ENCODE measurements at places on chromosomes 2 and 18.

DNA sequence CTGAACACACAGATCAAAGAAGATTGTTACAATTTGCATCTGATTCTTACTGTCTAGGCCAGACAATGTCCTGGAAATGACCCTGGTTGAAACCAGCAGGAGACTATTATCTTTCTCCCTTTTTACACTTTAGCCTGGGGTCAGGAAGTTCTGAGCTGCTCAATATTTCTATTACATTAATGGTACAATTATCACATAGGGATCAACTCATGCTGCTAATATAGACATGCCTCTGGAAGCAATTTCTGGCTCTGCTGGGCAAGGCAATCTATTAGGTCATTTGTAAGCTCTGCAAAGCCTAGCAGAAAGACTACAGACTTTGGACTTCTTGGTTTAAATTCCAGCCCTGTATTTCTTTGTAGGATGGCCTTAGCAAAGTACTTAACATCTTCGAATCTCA lies 205.3 kb downstream of the LRP1B start:
- DNase-seq: no peak

DNA sequence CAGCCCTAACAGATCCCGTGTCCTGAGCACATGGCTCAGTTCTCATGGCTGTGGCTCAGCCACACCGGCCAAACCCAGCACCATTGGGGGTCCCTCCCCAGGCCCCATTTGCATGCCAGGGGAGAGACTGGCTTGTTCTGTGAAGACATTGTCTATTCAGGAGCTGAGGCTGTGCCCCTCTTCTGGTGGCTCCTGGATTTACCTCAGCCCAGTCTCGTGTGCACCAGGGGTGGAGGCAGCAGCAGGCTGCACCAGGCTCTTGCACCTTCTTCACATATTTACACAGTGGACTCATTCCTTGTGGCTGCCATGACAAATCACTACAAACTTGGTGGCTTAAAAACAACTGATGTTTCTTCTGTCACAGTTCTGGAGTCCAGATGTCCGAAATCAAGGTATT lies 92.4 kb upstream of the ITGA6 start:
- no peak for DNase-seq

- no peak for DNase-seq
Observed at GRCh38 chr2:6692056-6692455, 173.7 kb downstream of the CMPK2 start.

GRCh38 chr2:23399674-23400261 lies 14.8 kb downstream of the KLHL29 start:
- no peak for DNase-seq

GRCh38 chr2:237858294-237859081 lies 935 bp upstream of the RAMP1 start:
- peak; percentile 72 for DNase-seq

- DNase-seq: no peak
Observed at GRCh38 chr18:35743916-35744315, 162.4 kb downstream of the GALNT1 start.

GRCh38 chr2:11945139-11946126 lies 199.0 kb downstream of the LPIN1 start:
- DNase-seq: no peak

DNA sequence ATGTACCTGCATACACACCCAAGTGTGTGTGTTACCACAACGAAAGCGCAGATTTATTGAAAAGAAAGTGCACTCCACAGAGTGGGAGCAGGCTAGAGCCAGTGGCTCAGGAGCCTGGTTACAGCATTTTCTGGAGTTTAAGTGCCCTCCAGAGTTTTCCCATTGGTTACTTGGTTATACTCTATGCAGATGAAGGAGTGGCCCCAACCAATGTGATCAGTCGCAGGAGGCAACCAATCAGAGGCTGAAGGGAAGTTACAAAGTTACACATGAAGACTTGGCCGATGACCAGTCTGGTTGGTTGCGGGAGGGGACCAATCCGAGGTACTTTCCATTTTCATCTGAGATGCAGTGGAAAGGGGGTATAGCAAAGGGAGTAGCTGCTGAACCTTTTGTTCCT lies 13.5 kb upstream of the PRLH start:
- DNase-seq: no peak

GRCh38 chr2:189015359-189015758 lies 41.2 kb downstream of the COL3A1 start:
- no peak for DNase-seq

DNA sequence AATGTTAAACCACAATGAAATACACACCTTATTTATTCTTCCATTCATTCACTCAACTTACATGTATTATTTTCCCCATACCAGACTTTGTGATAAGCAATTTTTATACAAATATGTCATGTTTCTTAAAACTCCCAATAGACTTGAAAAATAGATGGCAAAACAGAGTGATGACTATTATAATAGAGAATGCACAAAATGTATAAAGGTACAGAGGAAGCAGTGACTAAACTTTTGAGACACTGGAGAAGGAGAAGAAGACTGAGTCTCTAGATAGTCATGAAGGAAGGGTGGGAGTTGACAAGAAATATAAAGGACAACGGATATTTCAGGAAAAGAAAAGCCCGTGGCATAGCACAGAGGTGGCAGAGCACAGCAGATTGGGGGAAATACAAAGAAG lies 198.1 kb upstream of the SLC39A10 start:
- no peak for DNase-seq

GRCh38 chr2:161754379-161754778 lies 130.2 kb downstream of the SLC4A10 start:
- DNase-seq: no peak

DNA sequence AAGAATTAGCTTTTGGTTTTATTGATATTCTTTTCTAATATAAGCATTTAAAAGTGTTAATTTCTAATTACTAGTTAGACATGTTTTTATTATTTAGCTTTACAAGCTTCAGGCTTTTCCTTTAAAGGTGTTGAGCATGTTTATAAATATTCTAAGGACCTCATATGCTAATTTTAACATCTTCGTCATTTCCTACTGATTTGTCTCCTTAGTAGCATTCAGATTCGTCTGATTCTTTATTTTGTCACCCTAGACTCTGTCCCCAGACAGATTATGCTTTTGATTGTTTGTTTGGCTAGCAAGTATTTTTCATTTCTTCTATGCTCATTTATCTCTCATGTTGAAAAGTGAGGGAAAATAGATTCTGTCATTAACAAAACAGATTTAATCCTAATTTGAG lies 51.7 kb downstream of the EIF5B start:
- no peak for DNase-seq

DNA sequence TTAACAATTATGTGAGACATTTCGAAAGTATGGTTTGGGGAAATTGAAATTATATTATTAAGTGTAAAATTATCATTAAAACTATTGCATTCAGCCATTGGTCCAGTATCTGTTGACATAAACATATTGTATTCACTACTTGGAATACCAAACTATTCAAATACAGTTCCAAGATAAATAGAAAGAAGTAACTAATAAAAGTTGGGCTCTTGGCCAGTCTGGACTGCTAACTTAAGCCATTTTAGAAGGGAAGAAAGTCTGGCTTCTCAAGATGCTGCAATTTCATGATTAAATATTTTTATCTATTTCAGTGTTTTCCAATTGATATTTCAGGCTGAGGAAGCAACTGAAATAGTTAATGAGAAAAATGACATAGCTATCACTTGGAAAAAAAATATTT lies 109.8 kb upstream of the CHRNA1 start:
- DNase-seq: no peak
